ENCODE measurements at places on chromosomes 13 and 19.
A peak's percentile ranks its signal among the peaks of the same experiment; 100 is the strongest.

DNA sequence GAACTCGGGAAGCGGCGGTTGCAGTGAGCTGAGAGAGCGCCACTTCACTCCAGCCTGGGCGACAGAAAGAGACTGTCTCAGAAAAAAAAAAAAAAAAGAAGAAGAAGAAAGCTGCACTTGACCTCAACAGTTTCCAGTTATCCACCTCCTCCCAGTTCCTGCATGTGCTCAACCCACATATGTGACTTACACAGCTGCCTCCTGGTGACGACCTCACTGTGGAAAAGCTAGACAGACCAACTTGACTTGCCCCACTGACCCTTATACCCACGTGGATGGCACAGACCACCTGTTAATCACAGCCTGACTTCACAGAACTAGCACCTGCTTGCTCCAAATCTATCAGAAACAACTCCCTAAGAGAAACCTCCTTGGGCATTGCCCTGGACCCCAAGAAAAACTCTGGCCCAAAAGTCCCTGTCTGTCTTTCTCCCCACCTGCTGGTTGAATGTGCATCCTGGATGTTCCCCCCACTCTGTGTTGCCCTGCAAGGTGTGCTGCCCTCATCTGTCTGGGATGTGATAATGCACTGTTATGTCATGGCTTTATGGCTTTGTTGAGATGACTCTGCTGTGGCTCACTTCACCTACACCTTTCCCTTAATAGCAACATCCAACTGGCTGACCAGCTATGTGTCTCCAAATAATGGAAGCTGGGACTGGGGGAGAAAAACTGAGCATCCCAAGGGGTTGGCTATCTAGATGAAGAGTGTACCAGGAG, 2.8 kb downstream of the ZNF20 start:
- DNase-seq, result no peak

GRCh38 chr13:25065974-25066770, 29.8 kb upstream of the PABPC3 start:
- DNase-seq, result no peak

DNA sequence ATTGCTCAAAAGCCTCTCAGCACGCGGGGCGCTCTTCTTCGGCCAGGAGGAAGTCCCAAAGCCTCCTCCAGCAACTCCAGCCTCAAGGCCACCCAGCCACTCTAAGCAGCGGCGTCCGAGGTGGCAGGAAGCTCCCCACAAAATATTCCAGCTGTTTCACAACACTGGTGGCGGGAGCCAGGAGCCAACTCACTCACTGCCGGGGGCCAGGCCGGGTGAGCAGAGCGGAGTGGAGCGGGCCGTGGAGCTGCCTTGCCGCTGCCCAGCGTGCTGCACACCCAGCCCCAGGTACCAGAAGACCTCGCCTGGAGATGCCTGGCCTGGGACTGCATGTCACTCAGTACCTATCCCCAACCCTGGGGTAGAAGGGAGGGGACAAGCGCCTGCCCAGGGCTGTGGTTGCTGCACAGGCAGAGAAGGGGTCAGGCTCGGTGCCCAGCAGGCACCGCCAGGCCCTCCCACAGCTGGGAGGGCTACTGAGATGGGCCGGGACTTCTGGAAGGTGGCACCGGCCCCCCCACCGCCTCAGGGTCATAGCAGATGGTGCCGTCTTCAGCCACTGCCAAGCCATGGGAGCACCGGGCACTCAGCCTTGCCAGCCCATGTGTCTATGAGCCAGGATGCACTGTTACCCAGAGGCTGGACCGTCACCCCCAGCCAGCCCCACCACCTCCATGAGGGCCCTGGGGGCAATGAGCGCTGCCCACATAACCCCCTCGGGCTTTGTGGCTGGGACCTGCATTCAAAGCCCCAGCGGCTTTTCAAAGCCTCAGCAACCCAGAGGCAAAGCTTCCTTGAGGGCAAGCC, 59.2 kb downstream of the MLLT1 start:
- peak; percentile 91 for DNase-seq

- peak; percentile 67 for DNase-seq
Measured at GRCh38 chr19:29622166-29623070, 16.3 kb downstream of the POP4 start.

- DNase-seq, result no peak
Measured at GRCh38 chr19:1402411-1403070, 1.2 kb upstream of the GAMT start.

DNA sequence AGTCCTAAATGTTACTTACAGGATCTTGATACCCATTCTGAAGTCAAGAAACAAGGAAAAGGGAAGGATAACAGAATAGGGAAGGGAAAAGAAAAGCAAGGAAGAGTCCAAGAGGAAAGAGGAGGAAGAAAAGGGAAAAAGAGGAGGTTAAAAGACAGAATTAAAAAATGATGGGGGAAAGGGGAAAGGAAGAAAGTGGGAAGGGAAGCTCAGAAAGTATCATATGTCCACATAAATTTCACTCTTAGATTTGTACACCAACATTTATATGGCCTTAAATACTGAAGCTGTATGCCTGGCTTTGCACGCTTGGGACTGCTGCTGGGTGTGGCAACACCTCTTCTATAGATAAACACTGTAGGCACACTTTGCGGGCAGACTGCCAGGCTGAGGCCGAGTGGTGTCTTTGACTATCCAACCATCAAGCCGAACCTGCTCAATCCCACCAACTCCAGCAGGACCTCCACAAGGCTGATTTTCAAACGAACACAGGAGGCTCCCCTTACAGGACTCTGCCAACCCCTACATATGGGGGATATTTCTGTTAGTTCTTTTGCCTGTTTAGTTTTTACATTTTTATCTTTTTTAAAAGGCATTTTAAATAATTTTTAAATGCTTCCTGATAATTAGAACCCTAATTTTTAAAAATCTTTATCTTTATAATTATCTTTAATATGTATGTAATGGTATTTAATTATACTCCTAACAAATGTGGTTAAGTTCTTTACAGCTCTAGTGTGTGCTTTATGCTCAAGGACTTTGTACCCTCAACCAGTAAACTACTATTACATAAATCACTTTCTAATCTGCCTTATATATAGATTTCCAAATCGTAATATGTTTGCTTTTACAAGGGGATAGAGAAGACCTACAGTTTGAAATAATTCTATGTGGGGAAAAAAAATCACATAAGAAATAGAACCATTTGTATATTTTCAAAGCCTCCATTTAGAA, 154.2 kb downstream of the DIAPH3 start:
- no peak for DNase-seq

DNA sequence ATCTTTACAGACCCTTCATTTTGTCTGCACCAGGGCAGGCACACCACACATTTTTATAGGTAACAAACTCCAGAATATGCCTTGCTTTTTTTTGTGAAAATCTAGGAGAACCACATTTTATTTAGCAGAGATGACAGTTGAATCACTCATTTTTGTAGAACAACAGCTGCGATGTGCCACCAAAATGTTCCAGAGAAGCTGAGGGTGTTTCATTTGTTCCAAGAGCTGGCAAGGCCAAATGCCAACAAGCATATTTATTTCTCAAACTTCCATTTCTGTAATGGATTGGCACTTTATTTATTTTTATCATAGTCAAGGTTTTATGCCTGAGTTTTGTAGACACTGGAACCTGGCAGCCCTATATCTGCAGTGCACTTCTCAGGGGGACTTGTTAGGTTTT, 10.4 kb downstream of the OLFM4 start:
- DNase-seq, result no peak

DNA sequence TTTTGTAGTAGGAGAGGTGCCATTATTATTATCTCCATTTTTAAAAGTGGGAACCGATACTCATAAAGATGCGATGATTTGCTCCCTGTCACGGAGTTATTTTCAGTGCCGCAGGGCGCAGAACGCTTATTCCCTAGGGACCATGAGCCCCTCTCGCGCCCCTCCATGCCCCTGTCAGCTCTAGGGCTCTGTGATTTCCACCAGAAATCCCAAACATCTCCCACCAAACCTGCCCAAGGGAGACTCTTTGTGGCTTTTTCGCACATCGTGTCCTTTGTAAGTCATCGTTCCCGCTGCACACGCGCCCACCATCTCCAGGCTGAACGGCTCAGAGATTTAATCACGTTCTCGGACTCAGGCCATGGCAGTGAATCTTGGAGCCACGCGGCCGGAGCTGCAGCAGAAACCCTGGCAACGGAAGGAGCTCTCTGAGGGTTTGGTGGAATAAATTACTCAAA, 105.1 kb downstream of the DNAJC15 start:
- DNase-seq, result no peak

GRCh38 chr19:2385053-2385721, 25.1 kb downstream of the TMPRSS9 start:
- DNase-seq, result peak; percentile 85

GRCh38 chr19:12111176-12111575, 29.0 kb downstream of the ZNF20 start:
- DNase-seq, result no peak

- DNase-seq, result peak; percentile 19
Measured at GRCh38 chr13:48159401-48159800, 64.5 kb upstream of the MED4 start.

- no peak for DNase-seq
Measured at GRCh38 chr13:42794577-42795275, 13.3 kb downstream of the FAM216B start.
